Left ventricle myocardium superior (tissue), 1 donor: ENCODE measurements at places on chromosomes 7 and 10.

DNA sequence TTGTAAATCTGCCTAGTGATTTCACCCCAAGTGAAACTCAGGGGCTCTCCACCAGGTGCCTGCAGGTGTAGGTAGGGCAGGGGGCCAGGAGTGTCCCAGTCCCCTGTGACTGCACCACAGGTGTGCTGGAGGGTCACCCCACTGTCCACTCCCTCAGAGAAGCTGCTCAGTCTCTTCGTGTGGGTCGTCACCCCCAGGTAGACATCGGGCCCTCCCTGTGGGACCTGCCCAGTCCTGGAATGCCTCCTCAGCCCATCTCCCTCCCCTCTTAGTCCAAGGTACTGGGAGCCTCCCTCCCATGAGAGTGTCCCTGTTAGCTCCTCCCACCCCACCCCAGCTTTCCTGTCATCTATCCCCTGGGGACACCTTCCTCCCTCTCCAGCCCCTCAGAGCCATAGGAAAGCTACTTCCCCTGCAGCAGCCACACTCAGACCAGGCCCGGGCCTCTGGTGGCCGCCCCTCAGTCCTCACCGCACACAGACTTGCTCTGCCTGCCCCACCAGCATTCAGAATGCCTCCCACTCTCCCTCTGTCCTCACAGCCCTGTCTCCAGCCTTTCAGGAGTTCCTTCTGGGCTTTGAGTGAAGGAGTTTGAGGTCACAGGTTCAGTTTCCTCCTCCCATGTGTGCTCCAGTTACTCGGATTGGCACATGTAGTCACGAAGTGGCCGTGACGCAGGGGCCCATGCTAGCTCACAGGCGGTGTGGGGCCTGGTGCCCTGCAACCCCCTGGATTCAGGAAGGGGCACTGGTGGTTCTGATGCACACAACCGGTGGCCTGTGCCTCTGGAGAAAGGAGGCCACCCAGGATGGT lies 5.1 kb downstream of the ALOX5 start:
- DNase-seq: no peak

- DNase-seq: peak; percentile 88
Observed at GRCh38 chr7:128387216-128388144, 22.3 kb downstream of the IMPDH1 start.

DNA sequence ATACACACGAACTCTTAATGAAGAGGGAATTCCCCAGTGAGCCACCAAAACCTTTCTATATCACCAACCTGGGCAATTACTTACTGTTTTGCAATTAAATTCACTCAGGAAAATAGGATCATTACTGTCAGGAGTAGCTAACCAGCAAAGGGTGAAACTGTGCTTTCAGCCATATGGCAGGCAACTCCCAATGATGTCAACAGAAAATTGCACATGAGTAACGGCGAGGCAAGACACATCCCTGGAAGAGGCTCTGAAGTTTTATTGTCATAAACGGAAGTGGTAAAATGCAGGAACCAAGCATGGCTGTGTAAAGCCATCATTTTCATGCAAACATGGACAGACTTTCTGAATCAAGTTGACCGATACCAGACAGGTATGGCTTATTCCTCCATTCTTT lies 548.9 kb upstream of the AUTS2 start:
- no peak for DNase-seq

DNA sequence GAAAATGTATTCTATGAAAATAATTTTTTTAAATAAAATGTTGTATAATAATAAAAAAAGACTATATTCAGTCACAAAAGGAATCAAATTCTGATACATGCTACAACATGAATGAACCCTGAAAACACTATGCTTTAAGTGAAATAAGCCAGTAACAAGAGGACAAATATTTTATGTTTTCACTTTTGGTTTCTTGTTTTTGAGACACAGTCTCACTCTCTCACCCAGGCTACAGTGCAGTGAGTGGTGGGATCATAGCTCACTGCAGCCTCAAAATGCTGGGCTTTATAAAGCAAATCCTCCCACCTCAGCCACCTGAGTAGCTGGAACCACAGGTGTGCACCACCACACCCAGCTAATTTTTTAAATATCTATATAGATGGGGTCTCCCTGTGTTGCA lies 64.2 kb downstream of the CNOT4 start:
- no peak for DNase-seq

GRCh38 chr7:127819975-127820731 lies 168.2 kb downstream of the SND1 start:
- no peak for DNase-seq

- DNase-seq: no peak
Observed at GRCh38 chr7:55548295-55548731, 24.0 kb downstream of the VOPP1 start.

GRCh38 chr10:132554991-132555647 lies 17.5 kb downstream of the INPP5A start:
- DNase-seq: peak; percentile 69

DNA sequence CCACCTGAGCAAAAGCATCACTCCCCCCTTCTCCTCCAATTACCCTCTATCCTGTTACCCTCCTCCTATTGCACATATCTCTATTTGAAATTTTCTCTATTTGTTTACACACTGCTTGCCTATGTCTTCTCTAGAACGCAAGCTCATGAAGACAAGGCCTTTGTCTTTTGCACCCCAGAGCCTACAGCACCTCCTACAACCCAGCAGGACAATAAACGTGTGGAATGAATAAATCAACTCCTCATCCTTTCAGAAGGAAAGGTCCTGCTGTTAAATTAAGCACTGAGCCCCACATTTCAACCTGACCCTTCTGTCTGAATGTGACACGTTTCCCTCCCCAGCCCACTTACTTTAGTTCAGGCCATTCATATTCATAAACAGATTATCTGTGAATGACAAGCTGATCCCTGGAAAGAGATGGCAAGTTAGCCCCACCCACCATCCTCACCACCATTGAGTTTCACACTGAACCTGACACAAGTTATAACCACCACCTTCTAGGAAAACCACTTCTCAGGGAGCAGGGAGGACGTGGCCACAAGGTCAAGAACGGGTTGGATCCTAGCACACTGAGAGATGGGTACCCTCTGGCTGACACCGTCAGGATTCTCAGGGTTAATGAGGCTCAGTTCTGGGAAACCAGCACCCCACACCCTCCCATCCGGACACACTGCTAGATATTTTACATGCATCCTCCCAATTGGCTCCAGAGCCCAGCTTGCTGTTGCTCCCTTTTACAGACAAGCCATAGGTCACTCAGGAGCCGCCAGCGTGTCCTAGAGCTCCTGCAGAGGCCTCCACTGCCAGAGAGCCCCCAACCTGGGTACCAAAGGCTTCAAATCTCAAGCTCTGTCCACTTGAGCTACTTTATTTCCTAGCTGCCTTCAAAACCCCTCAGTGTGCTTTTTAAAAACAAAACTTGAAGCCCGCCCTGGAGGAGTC lies 934 bp downstream of the PRTFDC1 start:
- DNase-seq: peak; percentile 43

DNA sequence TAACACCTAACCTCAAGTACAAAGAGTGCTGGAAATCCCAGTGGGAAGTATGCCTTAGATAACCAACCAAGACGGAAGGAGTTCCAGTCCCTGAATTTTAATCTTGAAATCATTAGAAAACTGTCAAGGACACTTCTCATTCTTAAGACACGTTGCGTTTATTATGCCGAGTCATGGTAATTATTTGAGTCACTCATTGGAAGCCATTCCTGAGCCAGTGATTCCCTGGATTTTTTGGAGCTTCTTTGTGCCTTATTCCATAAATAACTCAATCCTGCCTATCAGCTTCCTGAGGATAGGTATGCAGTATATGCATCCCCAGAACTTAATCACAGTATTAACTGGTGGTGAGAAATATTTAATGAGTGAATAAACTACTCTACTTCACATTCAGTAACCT lies 77.4 kb downstream of the PPP1R17 start:
- no peak for DNase-seq

GRCh38 chr7:115217373-115217772 lies 295.5 kb downstream of the MDFIC start:
- DNase-seq: no peak

- DNase-seq: no peak
Observed at GRCh38 chr7:129017933-129018538, 36.9 kb downstream of the TNPO3 start.

DNA sequence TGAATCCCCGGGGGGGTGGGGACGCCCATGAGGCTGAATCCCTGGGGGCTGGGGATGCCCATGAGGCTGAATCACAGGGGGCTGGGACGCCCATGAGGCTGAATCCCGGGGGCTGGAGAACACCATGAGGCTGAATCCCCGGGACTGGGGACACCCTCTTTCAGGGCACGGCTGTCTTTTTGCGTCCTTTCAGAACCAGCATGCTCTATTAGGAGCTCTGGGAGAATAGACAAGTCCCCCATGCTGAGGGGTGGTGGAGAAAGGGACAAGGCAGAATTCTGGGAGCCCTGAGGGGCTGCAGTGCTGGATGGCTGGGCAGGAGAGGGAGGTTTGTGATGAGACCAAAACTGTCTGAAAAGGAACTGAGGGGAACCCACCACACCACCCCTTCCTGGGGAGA lies 257.3 kb upstream of the TCERG1L start:
- DNase-seq: no peak

DNA sequence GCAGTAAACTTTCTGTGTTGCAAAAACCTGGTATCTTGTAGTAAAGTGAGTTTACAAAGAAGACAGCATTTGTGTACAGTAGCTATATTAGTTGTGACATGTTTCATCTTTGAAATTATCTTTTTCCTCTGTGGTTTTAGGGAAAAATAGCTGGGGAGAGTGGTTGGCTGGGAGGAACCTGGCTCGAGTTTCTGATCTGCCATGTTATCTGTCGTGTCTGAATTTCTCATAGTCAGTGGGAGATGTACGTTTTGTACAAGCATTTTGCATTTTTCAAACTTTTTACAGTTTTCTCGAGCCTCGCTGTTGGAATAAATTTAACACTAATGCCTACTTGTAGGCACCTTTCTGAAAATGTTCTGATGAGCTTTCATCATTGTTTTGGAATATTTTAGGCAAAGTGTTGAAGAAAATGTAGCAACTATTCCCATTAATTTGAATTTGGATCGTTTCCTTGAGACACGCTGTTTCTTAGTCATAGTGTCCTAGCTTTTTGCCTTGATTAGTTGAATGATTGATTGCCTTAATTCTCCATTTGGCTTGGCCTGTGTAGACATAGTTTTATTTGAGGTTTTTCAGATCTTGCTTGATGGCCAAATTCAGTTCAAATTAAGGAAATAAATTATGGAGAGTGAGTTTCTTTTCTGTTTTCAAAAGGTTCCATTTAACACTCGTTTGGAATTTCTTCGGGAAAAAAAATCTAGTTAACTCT lies 65.1 kb downstream of the CAMK1D start:
- no peak for DNase-seq

DNA sequence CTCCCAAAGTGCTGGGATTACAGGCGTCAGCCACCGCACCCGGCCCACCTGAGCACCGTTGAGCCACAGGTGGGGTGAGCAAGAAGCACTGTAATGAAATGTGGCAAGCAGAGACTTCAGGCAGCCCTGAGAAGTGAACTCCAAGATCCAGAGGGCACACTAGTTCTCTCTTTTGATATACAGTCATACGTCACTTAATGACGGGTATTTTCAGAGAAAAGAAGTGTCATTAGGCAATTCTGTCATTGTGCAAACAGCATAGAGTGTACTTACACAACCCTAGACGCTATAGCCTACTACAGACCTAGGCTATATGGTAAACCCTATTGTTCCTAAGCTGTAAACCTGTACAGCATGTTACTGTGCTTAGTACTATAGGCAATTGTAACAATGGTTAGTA lies 7.9 kb downstream of the PANK1 start:
- DNase-seq: no peak

DNA sequence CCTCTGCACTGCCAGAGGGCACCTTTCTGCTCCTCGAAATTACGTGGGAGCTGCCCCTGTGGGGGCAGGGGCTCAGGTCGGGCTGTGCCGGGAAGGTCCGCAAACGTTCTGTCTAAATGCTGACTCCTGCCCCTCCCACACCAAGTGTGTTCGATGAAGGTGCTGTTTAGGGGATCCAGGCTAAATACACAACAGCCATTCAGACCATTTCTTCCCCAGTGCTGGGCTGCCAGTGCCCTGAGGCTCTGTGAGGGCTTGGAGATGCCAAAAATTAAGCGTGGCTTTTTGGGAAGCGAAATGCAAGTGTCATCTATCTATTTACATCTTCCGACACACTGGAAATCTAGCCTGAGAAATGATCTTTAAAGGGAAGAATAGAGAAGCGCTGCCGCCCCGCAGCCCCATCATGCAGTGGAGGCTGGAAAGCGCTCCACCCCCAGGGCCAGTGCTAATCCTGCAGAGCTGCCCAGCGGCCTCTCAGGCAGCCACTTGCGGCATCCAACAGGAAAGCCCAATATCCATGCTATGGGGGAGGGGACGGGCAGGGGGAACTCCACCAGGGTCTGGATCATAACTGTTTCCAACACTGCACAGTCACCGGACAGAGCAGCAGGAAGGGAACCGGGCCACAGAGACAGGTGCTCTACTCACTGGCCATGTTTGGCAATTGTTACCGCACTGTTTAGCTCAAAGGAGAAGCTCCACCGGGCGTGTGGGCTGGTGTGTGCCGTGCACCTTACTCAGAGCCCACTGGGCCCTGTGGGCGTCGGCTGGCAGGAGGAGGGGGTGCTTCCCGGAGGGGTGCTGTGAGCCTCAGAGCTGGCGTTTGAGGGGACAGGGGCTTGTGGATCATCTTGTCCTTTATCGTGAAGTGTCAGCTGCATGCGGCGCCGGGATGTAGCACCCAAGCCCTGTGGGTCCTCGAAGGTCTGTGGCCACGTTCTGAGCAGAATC lies 205.5 kb downstream of the DNAJB6 start:
- peak; percentile 13 for DNase-seq

DNA sequence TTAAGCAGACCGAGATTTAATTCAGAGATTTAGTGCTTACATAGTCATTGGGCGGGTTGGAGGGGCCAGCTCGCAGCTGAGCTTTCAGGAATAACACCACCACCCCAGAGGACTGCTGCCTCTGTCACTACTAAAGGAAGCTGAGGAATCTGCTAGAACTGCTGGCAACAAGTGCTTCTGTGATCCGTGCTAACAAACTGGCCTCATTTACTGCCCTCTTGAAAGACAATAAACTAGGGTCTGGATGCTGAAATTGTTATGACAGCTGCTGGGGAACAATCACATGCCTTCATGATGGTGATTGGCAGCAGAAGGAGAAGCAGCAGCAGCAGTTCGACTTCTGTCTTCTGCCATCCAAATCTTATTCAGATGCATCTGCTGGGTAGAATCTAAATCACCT lies 285.5 kb upstream of the TAC1 start:
- no peak for DNase-seq

GRCh38 chr10:119651514-119652360 lies 557 bp downstream of the BAG3 start:
- DNase-seq: peak; percentile 57

- DNase-seq: no peak
Observed at GRCh38 chr7:30453921-30454320, 24.7 kb downstream of the NOD1 start.

DNA sequence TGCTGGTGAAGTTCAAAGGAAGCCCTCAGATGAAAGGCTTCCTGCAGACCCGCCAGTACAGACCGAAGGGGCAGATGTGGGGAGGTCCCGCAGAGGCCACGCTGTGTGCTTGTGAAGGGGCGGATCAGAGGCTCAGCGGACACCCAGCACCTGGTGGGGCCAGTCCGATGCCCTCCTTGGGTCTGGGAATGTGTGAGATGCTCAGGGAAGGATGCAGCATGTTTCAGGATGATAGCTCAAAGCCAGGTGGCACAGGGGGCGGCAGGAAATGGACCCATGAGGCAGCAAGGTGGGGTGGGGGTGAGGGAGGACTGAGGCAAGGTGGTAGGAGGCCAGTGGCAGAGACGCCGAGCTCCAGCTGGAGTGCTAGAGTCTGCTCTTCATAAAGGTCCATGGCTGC lies 27.9 kb upstream of the HSPA12A start:
- no peak for DNase-seq

- no peak for DNase-seq
Observed at GRCh38 chr10:115422624-115423023, 329.5 kb downstream of the ATRNL1 start.

- DNase-seq: no peak
Observed at GRCh38 chr7:157022681-157023588, 12.5 kb upstream of the MNX1 start.
